ENCODE measurements at places on chromosomes 11 and 22. TPM values are rescaled to one million over a fixed set of nuclear protein-coding genes. Genes with fewer than 3 reads are reported as not detected.

The INPP5J gene
- 3.2 TPM for polyA plus RNA-seq

The CEND1 gene
- 3.6 TPM for polyA plus RNA-seq

The MMP10 gene
- polyA plus RNA-seq: 2.2 TPM

The ACER3 gene
- 6.3 TPM for polyA plus RNA-seq

The DGCR6 gene
- 1.2 TPM for polyA plus RNA-seq

The ESRRA gene
- 31.7 TPM for polyA plus RNA-seq

The OR2D3 gene
- not detected for polyA plus RNA-seq

The NCR3LG1 gene
- 0.67 TPM for polyA plus RNA-seq
